ENCODE measurements at places on chromosomes 2 and 18.

DNA sequence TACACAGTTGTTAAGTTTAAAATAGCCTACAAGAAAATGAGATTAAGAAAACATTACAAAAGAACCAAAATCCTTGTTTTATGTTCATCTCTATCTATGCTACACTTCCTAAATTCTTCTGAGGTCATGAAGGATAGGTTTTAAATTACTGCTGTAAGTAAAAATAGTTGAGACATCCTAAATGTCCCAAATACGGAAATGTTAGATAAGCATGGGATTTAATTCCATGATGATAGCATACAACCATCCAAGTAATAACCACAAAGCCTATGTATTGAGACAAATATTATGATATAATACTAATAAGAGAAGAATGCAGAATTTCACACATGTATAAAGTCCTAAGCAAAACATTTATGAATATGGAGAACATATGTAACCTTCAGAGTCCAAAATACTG, 34.1 kb downstream of the PIEZO2 start:
- no peak for DNase-seq

DNA sequence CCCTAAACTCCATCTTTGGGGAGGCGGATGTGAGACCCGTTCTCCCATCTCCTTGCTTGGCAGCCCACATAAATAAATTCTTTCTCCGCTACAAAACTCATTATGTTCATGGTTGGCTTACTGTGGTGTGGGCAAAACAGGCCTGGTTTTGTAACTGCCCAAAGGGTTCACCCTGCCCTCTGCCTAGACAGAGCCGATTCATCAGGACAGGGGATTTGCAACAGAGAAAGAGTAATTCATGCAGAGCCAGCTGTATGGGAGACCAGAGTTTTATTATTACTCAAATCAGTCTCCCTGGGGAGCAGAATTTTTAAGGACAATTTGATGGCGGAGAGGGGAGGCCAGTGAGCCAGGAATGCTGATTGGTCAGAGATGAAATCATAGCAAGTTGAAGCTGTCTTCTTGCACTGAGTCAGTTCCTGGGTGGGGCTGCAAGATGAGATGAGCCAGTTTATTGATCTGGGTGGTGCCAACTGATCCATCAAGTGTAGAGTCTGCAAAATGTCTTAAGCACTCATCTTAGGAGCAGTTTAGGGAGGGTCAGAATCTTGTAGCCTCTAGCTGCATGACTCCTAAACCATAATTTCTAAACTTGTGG, 8.4 kb upstream of the RNF125 start:
- no peak for DNase-seq

DNA sequence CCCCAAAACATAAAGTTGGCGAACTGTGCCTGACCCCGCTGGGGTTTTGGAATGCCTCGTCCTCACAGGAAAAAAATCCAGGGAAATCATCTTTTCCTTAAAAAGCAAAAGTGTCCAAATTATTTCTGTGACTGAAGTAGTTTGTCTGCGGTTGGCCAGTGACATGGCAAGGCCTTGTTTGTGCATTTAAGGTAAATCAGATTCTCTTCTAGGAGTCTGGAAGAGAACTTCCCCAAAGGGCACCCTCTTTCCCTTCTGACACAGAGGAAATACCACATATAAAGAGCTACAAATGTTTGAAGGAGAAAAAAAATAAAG, 737 bp upstream of the CYB5A start:
- no peak for DNase-seq

GRCh38 chr2:1747065-1747941, 3.0 kb upstream of the PXDN start:
- no peak for DNase-seq

DNA sequence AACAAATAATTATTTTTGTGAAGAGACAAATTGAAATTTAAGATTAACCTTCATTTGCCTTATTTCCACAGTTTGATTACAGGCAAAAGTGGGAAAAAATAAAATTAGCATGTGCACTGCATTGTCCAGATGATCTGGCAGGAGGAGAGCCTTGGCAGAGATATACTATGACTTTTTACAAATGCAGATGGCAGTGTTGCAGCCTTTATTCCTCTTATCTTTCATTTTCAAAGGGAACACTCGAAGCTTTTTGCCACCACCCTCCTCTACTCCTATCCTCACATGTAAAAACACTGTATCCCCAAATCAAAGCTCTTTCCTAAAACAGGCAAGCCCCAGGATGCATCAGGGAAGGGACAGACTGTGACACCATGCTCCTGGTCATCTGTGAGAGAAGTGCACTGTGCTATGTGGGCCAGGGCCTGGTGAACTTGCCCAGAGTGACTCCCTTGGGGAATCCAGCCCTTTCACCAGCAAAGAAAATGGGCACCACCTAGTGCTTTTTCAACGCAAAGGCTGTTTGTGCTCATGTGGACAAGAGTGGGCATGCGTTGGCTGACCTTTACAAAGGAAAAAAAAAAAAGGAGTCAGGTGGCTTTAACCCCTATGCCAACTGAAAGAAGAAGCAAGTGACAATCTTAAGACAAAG, 74.7 kb upstream of the ETAA1 start:
- DNase-seq = no peak

GRCh38 chr2:114925296-114926255, 483.1 kb downstream of the DPP10 start:
- no peak for DNase-seq

DNA sequence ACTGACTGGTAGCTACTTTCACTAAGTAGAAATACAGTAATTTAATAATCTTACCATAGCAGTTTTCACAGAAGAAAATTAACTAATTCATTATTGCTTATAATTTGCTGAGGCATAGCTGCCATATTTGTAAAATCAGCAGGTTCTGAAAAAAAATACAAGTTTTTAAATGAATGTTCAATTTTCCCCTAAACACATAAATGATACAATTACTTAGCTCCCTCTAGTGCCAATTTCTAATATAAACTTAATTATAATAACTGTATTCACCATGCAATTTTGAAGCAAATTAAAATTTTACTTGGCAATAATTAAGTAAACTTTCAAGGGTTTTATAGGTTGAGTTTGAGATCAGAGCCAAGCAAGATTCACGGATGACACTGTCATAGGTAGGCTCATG, 1321.6 kb upstream of the ACVR2A start:
- DNase-seq = no peak

GRCh38 chr2:27636766-27637165, 7.9 kb downstream of the GPN1 start:
- DNase-seq = no peak

GRCh38 chr2:237219826-237220225, 134.1 kb downstream of the COPS8 start:
- DNase-seq = no peak

GRCh38 chr2:207830778-207831438, 61.2 kb upstream of the FZD5 start:
- no peak for DNase-seq

- DNase-seq = no peak
Observed at GRCh38 chr2:103208916-103209315, 447.1 kb downstream of the TMEM182 start.

GRCh38 chr2:239751679-239752355, 273.3 kb downstream of the NDUFA10 start:
- no peak for DNase-seq

DNA sequence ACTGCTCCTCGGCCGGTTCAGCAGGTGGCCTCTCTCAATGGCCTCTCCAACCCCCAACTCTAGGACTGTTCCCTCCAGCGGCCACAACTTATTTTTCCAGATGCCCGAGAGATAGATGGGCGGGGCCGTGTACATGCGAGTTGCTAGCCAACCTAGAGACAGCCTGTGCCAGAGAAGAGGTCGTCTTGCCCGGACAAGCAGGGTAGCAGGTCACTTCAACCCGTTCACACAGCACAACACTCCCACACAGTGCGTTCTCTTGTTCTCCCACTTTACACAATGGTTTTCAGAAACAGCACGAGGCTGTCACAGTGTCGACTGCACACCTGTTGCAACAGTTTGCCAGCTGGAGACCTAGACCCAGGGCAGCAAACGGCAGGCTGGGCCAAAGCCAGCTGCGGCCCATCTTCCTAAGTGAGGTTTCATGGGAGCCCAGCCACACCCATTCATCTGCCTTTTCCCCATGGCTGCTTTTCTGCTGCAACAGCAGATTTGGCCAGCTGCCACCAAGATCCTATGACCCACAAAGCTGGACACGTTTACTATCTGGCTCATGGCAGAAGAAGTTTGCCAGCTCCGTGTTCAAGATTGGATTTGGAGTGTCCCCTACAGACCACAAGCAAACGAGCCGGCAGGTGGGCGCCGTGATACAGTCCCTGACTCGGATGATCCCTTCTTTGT, 7.3 kb upstream of the PRLH start:
- DNase-seq = no peak

- DNase-seq = no peak
Observed at GRCh38 chr18:8662560-8663255, 42.6 kb upstream of the MTCL1 start.

GRCh38 chr2:237306083-237306786, 107.7 kb downstream of the COL6A3 start:
- no peak for DNase-seq

- no peak for DNase-seq
Observed at GRCh38 chr2:129767346-129768035, 212.0 kb upstream of the RAB6C start.

GRCh38 chr2:46748735-46749531, 166.7 kb downstream of the MCFD2 start:
- DNase-seq = no peak

DNA sequence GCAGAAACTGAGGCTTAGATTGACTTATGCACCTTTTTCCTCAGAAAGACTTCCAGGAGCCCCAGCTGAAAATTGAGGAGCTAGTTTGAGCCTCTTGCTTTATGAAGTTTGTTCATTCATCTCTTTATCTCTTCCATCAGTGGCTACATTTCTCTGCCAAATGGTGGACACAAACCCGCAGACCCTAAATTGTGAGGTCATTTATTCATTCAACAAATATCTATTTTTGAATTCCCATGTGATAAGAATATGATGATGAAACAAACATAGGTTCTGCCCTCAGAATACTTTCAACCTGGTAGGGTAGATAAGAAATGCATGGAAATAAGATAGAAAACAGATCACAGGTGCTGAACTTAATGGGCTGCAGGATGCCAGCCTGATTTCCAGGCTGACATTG, 309.4 kb downstream of the TNS1 start:
- DNase-seq = no peak

DNA sequence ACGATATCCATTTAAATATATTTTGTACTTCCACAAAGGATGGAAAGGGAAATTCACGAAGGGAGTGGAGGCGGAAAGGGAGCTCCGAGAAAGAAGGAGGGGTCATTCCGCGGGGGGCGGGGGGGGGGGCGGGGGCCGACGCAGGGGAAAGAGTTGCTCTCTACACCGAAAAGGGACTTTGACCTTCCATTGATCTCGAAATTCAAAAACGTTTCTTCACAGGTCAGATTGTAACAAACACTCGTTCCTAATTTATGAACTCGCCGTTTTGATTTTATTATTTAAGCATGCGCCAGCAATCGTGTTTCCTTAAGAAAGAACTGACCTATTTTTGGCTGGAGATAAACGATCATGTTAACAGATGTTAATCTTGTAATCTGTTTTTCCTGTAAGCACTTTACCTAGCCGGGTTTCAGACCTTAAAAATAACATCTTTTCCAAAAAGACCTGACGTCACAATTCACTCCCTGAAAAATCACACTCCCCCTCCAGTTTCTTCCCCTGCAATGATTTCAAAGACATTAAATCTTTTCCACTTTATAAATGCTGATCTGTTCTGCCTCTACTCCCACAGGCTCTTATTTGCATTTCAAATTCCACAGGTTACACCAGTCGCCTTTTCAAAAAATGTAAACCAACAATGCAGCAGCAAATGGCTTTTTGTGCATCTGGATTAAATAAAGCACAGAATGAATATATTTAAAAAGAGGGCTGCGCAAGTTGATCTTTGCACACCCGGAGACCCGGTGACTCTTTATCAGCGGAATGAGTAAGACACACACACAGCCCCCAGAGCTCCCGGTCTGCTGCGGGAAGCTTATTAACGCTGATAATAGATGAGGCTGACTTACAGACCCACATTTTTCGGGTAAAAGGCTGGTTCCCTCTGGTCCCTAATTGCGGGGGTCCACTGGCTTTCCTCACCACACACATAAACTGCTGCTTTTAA, 1.6 kb downstream of the ZNF516 start:
- no peak for DNase-seq

DNA sequence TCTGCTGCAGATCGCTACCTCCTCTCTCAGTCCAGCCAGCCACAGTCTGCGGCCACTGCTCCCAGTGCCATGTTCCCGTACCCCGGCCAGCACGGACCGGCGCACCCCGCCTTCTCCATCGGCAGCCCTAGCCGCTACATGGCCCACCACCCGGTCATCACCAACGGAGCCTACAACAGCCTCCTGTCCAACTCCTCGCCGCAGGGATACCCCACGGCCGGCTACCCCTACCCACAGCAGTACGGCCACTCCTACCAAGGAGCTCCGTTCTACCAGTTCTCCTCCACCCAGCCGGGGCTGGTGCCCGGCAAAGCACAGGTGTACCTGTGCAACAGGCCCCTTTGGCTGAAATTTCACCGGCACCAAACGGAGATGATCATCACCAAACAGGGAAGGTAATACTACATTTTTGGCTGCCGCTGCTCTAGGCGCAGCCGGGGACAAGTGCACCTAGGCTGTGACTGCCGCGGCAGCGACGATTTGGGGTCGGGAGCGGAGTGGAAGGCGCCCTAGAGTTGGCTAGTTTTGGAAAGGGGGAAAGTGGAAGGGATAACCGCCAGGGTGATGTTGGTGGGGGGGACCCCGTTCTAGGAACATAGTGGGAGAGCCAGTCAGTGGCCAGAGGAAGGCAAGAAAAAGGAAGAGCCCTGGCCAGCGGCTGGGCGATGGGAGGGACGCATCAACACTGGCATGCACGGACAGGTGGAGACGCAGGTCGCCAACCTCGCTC, 776 bp downstream of the TBR1 start:
- DNase-seq = no peak

DNA sequence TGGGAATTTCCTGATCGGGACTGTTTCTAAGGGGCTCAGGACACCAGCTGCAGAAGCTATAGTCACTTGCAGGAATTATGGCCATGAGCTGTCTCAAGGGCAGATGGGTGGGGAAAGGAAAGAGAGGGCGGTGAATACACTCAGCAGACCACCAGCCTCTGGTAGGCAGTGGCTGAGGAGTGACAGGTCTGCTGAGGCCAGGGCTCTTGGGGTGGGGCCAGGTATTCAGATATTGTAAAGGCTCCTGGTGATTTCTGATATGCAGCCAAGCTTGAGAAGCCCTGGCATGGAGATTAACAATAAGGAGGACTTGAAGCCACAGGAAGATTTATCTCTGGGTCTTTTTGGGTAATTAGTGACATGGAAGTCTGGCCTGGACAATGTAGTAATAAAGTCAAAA, 145.3 kb upstream of the AQP4 start:
- no peak for DNase-seq

- no peak for DNase-seq
Observed at GRCh38 chr2:212914392-212914791, 237.0 kb downstream of the IKZF2 start.

GRCh38 chr18:3706279-3707097, 256.5 kb downstream of the TGIF1 start:
- DNase-seq = no peak

DNA sequence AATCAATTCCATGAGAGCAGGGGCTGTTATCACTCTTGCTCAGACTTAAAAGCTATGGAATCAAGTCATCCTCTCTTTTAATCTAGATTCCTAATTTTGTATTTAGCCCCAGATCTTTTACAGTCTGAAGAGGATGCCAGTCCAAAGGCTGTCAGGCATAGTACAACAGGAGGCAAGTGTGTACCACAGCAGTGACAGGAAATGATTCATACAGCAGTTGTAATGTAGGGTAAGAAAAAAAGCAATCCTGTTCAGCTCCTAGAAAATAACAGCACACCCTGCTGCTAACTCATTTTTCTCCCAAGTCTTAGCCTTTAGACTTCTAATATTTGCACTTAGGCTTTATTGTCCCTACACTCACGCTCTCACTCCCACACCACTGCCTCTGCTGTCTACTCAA, 127.8 kb upstream of the SYT4 start:
- no peak for DNase-seq

- no peak for DNase-seq
Observed at GRCh38 chr2:127155947-127156346, 49.0 kb upstream of the BIN1 start.

All from activated naive CD4-positive, alpha-beta T cell (primary cell).